ENCODE measurements at places on chromosomes 6 and 20.

- DNase-seq, result no peak
Measured at GRCh38 chr20:4835244-4836177, 113.8 kb downstream of the PRND start.

DNA sequence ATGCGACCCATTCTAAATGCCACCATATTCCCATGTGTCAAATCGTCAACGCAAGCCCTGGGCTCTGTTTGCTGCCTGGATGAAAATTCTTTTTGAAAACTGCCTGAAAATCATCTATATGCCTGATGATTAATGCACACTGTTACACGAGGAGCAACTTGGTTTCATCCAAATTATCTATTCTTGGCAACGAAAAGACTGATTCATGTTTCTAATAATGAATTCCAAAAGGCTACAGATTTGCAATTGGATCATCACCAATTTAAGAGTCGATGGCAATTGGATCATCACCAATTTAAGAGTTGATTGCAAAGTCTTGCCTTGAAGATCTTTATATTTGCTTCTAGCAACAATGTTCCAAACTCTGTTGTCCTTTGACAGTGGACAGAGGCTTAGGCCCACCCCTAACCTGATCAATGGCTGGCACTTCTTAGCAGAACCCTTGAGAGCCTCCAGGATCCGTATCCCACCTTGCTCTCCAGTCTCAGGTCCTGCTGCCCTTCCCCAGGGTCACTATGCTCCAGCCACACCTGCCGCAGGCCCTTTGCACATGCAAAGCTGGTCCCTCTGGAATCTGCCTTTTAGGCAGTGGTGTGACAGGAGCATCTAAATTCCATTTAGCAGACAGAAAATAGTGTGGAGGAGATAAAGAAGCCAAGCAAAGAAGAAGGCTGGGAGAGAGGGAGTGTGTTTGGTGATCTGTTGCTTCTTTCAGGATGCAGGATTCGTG is 460.9 kb upstream of the SULF2 start:
- no peak for DNase-seq

DNA sequence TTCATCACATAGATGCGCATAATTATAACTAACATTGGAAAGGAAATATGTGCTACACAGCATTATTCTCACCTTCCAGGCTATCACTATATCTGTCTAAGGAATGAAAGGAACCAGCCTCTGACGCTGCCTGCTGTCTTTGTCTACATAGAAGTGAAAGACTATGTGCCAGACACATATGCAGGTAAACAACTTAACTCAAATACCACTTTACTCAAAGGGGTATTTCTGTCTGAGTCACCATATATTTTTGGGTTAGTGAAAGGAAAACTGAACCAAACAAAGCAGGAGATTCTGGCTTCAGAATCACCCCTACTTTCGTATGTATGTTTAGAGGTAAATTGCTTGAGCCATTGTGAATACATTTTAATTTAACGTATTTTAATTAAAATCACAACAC is 328.6 kb upstream of the PLCB4 start:
- no peak for DNase-seq

GRCh38 chr6:35905841-35906498 is 14.9 kb downstream of the SRPK1 start:
- no peak for DNase-seq

DNA sequence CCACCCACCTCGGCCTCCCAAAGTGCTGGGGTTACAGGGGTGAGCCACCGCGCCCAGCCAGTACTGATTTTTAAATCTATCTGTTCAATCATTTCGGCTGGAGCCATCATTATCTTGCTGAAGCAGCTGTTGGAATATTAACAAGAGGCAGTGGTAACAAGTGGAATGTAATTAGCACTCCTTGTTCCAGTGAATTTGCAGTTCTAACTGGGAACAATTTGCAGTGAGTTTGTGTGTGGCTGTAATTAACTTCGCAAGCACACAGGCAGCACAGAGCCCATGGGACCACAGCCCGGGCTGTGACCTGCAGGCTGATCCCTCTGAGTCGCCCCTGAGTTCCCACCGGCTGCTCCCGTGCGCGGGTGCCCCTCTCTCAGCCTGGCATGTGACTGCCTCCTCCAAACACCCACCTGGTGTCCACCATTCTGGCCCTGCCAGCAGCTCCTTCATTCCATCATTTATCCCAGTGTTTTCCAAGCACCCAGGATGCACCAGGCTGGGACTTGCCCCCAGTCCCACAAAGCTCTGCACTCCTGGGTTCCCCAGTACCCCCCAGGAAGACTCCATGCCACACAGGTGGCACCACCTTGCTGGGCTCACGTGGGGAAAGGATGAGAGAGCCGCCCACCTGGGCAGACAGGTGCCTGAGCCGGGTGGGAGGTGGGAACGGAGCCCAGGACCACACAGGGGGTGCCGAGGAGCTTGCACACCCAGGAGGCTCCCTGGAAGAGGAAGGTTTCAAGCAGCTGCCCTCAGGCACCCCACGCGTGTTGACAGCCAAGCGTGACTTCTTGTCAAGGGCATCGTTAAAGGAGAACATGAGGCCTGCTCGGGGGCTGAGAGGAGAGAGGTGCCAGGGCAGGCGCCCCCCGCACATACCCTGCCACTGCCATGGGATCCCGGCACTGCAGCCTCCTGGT is 75.2 kb downstream of the YTHDF1 start:
- no peak for DNase-seq

DNA sequence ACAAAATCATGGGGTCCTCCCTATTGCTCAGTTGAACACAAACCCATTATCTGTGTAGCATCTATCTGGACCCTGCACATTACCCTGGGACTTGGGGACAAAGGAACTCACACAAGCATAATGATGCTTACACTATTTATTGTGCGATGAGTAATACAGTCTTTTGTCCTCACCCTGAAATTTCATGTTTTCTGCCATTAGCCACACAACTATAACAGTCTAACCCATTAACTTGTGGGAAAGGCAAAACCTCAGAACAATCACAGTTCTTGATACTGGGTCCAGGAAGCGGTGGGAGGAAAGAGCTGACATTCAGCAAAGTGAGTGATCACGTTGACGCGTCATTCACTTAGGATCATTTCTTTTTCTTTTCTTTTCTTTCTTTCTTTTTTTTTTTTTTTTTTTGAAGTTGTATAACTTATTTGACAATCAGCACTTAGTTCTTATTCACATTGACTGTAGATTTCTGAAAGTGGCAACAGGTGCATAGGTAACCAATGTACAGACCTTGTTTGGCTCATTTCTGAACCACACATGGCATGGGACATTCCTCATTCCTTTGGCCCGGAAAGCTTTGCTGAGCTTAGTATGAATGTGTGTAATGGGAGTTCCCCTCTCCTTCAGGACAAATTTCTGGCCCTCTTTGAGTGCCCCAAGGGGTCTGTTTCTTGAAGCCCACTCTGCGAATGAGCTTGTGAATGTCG is 94.8 kb upstream of the CNKSR3 start:
- DNase-seq, result no peak

GRCh38 chr6:14118091-14118439 is 493 bp downstream of the CD83 start:
- no peak for DNase-seq

GRCh38 chr6:168530653-168531071 is 89.7 kb downstream of the SMOC2 start:
- DNase-seq, result no peak

DNA sequence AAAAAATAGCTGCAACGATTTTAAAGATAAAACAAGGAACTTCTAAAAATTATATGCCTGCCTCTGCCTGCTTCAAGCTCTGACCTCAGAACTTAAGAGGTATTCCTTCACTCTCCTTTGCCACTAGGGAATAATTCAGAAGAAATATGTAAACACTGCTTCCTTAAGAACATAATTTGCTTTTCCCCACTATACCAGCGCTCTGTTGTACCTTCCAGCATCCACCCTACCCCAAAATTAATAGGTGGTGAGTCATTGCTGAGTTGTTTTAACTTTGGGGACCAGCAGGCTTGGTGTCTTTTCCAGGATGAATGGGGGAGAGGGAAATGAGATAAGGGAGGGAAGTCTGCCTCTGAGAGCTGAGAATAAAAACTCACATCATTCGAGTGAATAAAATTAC is 107.7 kb upstream of the ATXN1 start:
- no peak for DNase-seq

DNA sequence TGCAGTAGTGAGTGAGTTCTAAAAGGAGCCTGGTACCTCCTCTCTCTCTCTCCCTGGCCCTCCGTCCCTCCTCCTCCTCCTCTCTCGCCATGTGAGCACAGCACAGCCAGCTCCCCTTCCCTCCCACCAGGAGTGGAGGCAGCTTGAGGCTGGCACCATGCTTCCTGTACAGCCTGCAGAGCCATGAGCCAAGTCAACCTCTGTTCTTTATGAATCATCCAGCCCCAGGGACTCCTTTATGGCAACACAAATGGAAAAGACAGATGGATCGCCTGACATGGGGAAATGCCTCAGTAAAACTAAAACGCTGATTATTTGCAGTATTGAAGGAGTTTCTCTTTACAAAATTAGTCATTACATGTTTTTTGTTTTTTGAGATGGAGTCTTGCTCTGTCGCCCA is 233.7 kb upstream of the ARID1B start:
- DNase-seq, result no peak

- DNase-seq, result no peak
Measured at GRCh38 chr6:91083211-91083610, 496.3 kb upstream of the MAP3K7 start.

GRCh38 chr6:68082086-68082485 is 553.0 kb upstream of the ADGRB3 start:
- no peak for DNase-seq

GRCh38 chr20:59305908-59306655 is 5.7 kb downstream of the EDN3 start:
- DNase-seq, result no peak

DNA sequence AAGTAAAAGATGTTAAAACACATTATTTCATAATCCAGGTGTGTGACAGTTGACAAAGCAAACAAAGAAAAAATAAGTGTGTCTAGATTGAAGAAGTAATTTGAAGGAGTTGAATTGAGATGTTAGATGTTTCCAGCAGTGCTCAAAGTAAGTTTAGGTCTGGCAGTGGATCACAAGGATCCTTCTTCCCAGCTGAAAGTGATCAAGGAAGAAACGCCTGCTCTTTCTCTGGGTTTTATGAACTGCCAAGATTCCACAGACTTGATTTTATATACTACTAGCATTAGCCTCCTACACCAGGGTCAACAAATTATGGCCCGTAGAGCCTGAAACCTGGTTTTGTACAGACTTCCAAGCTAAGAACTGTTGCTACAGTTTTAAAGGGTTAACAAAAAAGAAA is 30.3 kb downstream of the STX7 start:
- no peak for DNase-seq

DNA sequence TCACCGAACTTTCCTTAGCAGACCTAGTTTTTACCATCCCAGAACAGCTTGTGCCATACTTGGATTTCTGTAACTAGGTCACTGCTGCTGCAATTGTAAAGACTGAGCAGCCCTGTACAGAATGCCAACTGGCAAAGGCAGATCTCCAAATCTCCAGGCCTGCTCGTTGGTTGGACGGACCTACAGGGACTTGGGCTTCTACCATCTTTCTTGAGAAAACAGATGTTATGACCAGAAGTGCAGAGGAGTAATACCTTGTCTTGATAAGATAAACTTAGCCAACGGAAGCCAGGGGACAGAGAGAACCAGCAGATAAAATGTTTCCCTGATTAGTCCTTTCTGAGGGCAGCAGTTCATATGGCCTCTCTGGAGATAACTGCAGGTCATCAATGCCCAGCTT is 304.1 kb downstream of the RFPL4B start:
- no peak for DNase-seq

DNA sequence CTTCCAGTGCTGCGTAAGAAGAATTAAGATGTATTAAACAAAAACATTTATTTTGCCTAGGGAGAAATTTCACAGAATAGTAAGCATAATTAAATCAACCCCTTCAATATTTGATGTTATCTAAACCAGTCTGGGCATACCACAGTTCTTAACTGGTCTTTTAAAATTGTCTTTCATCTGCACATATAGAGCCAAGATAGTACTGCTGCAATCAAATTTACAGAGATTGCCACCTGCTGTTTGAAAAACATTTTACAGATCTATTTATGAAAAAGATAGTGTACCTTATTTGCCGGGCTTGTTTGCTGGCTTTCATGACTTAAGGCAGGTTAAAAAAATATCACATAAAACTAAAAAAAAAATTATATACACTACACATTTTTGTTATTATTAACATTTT is 323.2 kb downstream of the ADGRB3 start:
- DNase-seq, result no peak

- DNase-seq, result no peak
Measured at GRCh38 chr6:116111552-116112528, 11.2 kb downstream of the NT5DC1 start.

- no peak for DNase-seq
Measured at GRCh38 chr6:75244063-75244584, 523 bp upstream of the COX7A2 start.

- DNase-seq, result no peak
Measured at GRCh38 chr20:52461582-52461981, 270.0 kb upstream of the ZFP64 start.

GRCh38 chr6:12779772-12780171 is 63.2 kb downstream of the PHACTR1 start:
- no peak for DNase-seq

GRCh38 chr20:458776-459175 is 3.6 kb downstream of the TBC1D20 start:
- DNase-seq, result no peak

DNA sequence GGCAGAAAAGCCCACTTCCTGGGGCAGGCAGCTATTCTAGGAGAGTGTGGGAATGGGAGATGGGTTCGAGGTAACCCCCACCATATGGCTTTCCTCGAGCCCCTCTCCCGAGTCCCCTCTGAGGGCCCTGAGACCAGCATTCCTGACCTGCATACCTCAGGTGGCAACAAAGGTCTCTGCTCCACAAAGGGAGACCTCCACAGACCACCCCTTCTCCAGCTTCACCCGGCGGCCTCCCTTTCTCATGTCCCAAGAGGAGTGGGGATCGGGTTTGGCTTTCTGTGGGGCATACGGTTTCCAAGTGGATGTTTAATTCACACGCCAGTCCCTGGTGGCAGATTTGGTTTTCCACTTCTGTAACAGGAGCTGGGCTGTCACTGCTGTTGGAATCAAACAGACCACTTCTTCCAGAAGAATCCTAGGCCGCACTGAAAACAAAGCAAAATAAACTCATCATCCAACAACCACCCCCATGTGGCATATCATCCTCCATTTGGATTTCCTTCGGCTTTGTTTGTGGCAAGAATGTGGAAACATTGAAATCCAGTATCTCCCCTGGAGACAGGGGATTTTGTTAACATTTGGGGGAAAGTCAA is 83.2 kb downstream of the DLL1 start:
- no peak for DNase-seq

All from AG09309 (cell line).